LNCaP clone FGC (cell line): ENCODE measurements at places on chromosomes 1 and 21.

GRCh38 chr1:18635891-18636595, 5.4 kb downstream of the PAX7 start:
- DNase-seq, result no peak

- no peak for DNase-seq
Observed at GRCh38 chr1:157235307-157235706, 97.1 kb upstream of the ETV3 start.

DNA sequence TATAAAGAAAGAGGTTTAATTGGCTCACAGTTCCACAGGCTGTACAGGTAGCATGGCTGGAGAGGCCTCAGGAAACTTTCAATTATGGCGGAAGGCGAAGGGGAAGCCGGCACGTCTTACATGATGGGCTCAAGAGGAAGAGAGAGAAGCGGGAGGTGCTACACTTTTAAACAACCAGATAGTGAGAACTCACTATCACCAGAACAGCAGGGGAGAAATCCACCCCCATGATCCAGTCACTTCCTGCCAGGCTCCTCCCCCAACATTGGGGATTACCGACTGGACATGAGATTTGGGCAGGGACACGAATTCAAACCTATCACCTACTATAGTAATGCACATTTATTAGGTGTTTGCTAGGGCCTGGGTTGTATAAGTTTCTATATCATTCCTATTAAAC, 117.8 kb downstream of the ZMYM4 start:
- DNase-seq, result no peak

DNA sequence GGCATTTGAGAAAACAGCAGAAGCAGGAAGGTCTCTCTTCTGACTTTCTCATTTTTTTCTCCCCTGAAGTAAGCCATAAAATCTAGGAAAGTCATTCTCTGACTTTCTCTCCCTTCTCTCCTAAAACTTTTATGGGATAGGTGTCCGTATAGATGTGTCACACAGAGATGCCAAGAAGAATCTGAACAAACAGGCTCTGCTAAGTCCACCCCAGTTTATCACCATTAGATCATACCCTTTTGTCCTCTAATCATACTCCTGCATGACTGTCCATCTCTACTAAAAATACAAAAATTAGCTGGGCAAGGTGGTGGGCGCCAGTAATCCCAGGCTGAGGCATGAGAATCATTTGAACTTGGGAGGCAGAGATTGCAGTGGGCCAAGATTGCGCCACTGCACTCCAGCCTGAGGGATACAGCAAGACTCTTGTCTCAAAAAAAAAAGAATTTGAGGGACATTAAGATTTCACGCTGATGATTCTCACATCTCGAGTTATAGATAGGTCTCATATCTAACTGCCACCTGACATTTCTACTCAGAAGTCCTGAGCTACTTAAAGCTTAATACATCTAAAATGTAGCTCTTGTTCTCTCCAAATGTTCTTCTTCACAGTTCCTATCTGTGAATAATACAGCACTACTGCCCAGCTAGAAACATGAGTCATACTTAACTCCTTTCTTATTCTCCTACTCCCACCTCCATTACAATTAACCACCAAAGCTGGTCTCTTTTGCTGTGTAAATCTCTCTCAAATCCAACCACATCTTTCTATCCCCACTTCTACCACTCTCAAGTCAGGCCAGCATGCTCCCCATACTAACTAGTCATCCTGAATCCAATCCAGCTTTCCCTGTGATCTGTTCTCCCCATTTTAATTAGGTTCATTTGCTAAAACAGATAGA, 47.7 kb downstream of the ZNF644 start:
- DNase-seq, result peak; percentile 43

DNA sequence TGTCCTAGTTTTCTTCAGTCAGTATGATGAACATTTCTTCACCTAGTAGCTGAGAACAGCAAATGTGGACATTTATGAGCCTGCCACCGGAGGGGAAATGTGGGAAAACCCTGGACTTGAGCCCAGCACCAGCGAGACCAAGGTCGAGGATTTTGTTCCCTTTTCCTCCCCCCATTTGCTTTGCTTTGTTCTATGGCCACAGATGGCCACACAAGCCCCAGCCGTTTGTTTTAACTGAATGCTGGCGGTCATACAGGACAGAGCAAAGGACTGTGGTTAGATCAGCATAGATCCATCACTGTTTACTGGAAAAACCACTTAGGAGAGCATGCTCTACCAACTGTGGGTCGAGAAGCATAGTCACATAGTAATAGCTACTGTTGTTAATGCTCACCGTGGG, 20.9 kb downstream of the SH2D2A start:
- no peak for DNase-seq

DNA sequence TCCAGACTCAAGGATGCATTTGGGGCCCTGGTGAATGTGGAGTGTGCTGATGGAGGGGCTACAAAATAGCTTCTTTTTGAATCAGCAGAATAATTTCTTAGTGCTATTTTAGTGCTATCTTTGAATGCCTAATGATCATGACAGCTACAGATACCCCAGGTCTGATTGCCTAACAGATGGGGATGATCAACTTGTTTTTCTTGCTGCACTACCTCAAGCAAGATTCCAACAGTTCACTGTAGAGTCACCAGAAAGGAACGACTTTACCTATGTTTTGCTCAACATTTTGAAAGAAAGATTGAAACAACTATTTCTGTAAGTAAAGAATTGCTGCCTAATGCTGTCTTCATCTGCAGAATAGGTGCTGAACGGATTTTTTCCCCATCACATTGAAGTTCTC, 42.6 kb upstream of the VAV3 start:
- no peak for DNase-seq

DNA sequence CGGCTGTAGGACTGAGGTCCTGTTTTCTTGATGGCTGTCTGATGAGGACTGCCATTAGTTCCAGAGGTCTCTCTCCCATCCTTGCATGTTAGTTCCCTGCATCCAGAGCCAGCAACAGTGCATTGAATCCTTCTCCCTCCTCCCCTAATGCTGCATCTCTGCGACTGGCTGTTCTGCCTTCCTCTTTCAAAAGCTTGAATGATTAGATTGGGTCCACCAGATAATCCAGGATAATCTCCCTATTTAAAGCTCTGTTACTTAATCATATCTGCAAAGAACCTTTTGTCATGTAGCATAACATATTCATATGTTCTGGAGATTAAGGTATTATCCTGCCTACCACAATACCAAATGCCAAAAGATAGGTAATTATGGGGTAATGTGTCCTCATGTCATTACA, 377.5 kb downstream of the GPATCH2 start:
- DNase-seq, result no peak

GRCh38 chr1:13483946-13484345, 29.9 kb downstream of the LRRC38 start:
- no peak for DNase-seq

DNA sequence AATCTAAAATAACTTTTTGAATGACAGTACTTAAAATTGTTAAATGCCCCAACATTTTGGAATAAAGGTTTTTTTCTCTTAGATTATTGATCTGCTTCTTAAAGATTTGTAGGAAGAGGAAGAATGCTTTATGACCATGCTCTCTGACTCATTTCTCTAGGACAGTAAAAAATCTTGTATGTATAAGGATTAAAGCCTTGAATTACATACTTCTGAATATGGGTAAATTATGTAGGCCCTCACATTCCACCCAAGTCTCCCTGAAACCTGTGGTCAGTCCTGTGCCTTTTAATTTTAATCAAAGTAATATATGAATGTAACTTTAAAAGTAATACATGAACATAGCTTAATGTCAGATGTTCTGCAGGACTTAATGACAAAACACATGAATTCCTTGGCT, 50.5 kb downstream of the ABCD3 start:
- no peak for DNase-seq

DNA sequence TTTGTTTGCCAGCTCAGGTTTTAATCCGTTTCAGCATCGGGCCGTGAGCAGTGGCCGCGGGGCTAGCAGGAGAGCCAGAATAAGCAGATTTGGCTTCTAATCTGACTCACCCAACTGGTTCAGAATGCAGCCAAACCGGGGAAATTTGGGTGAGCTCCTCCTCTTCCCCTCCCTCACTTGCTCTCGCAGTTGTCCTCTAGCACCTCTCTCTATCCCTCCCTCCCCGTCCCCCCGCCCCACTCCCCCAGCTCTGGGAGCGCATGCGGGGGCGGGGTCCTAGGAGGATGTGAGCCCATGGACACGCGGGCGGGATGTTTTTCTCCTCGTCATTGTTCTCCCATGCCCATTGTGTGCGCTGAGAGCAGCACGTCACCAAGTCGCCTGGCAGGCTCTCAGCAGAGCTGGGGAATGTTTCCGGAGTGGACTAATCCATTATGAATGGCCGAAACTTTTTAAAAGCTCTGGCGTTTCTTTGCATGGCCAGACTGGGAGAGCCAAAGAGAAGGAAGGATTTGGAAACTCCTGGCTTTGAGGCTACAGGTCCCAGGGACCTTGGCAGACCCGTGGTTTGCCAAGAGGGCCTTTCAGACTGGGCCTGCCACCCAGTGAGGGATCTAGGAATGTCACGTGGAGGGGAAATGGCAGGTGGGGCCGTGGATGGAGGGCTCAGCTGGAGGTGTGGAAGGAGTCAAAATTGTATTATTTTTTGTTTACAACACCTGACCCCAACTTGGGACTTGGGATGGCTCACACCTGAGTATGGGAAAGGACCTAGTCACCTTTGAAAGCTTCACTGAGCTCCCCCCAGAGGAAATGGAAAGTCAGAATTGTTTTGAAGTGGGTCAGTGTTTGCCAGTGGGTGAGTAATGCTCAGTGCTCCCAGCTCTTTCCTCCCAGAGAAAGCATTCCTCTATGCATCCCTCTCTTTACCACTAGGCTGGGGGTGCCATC, 39.2 kb downstream of the CDK18 start:
- DNase-seq, result peak; percentile 78

DNA sequence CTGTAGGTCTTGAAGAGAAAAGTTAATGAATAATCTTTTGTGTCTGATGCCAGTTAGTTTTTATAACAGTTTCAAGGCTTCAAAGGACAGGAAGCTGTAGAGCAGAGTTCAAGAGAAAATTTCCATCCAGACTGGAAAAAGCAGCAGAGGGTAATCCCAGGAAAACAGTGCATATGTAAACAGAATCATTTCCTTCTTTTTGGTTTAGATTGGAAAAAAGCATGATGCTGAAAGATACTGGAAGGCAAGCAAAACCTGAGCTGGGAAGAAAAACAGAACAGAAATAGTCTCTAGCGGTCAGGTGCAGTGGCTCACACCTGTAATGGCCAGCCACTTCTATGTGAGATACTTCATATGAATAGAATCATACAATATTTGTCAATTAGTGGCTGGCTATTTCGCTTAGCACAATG, 71.9 kb downstream of the ZSWIM5 start:
- no peak for DNase-seq

DNA sequence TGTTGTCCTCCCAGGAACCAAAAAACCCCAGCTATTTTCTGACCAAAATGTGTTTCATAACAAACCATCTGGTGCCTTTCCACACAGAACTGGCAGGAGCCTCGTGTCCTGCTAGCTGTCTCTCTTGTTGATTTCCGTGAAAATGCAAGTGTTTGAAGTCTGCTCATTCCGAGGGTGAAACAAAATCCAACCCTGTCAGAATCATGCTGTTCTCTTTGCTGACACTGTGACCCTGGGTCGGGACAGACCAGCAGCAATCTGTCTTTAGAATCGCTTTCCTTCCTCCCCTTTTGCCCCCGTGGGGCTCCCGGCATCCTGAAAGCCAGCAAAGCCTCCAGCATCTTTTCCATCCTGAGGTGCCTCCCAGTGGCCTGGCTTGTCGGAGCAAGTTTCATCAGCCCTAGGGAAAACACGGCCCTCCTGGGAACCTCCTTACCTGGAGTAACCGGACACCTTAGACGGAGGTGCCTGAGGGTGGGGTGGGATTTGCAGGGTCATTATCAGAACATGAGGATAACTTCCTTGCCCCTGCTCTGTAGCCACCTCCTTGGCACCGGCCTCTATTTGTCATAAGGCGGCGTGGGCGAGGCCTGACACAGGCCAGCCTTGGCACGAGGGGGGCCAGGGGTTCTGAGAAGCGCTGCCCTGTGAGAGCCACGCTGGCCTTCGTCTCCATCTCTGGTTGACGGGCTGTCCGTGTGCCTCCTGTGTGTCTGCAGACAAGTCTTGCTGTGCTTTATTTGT, 24.9 kb downstream of the LDLRAP1 start:
- peak; percentile 34 for DNase-seq

- DNase-seq, result no peak
Observed at GRCh38 chr1:147504801-147505311, 36.4 kb upstream of the BCL9 start.

- DNase-seq, result no peak
Observed at GRCh38 chr1:70672442-70672888, 261.4 kb downstream of the CTH start.

DNA sequence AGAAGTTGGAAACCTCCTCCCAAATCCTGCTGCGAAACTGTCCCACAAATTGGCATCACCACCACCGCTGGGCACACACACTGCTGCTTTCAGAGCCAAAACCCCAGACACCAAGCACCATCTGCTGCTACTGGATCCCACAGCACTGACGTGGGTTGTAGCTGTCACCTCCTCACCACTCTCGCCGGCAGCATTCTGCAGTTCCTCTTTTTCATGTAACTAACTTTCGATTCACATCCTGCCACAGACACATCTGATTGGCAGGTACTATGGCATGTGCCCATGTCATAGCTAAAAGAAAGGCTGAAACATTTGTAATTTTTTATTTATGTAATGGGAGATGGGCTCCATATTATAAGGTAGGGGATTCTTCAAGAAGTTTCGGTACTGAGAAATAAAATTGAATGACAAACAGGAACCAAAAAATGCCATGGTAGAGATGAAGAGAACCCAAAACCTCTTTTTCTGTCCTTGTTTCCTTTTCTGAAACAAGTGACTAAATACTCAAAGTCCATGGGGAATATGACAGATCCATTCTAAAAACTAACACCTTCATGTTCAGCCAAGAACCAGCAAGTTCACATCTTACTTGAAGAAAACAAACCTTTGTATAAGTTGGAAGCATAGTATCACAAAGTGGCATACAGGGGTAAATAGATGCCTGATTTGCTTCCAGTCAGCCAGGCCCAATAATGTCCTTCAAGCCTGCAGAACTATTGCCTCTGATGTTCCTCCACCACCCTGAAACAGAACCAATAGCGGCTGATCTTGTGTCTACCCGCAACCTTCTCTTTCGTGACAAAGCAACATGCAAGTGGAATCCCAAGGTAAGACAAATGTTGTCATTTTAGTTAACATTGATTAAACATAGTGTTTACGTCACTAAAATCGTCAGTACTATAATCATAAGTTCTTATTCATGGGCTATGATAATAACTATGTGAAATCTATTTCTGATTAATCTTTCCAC, 26.6 kb upstream of the RGS13 start:
- DNase-seq, result no peak

GRCh38 chr1:228417061-228417460, 400 bp upstream of the TRIM17 start:
- DNase-seq, result no peak

GRCh38 chr1:29177022-29177705, 4.5 kb downstream of the SRSF4 start:
- DNase-seq, result no peak

GRCh38 chr1:31127266-31127665, 61.7 kb upstream of the PUM1 start:
- no peak for DNase-seq
